ENCODE measurements at places on chromosomes 13 and 19.

- no peak for DNase-seq
Measured at GRCh38 chr13:31201341-31202031, 1.7 kb downstream of the B3GLCT start.

DNA sequence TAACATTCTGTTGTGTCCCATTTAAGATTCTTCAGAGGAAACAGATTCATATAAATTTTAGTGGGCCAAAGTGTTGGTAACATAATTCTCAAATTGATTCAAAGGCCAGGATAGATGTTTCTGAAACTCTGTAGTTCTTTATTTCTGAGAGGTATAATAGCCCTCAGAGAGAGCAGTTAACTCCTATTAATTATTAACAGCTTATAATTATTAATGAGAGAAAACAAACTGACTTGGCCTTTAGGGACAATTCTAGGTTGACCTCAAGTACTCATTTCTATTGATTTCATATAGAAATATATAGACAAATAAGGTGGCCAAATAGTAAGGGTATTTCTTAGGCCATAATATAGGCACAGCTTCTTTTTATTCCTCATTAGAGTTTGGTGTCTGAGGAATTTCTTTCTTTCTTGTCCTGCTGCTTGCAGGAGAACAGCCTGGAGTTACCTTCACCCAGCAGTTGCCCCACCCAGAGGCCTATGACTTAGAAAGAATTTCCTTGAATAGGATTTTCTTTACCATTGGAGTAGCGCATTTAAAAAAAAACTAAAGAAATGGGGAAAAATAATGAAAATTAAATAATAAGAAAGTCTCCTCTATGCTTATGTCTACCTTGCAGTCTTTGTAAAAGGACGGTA lies 1430.1 kb upstream of the SPRY2 start:
- DNase-seq = no peak

DNA sequence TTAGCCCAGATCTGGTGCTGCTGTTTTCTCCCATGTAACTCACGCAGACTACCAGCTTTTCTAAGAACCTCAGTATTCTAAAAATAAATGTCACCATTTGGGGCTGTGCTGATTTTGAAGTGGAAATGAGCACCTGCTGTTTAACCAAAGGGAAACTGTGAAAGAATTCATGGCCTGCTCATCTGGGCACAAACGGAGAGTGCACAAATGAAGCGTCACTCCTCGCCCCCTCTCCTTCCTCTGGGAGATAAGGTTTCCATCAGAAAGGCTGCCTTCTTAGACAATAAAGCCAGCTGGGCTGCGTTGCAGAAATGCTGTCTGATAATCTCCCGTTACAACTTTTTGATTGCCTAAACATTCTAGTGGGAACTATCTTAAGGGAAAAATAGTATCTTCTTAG lies 73.7 kb upstream of the SLC15A1 start:
- no peak for DNase-seq

- no peak for DNase-seq
Measured at GRCh38 chr13:33312150-33312860, 26.8 kb upstream of the STARD13 start.

DNA sequence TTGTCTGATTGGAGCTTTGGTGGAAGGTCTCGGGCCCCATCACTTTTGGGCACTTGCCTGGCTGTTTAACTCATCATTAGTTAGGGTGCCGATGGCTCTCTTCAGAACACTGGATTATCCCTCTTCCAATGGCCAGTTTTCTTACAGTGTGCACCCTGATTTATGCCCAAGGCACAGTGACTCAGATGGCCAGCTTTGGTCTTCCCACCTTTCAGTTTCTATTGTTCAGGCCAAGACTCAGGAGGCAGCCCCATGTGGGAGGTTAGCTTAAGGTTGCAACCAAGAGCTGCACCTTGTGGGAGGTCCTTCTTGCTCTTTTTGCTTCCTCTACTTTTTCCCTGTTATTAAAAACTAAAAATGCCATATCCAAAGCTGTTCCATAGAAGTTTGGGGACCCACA lies 121.0 kb upstream of the ZNF91 start:
- no peak for DNase-seq

- DNase-seq = no peak
Measured at GRCh38 chr19:54551293-54551692, 22.3 kb upstream of the LILRA2 start.

GRCh38 chr13:108346376-108346775 lies 76.9 kb downstream of the TNFSF13B start:
- DNase-seq = no peak

DNA sequence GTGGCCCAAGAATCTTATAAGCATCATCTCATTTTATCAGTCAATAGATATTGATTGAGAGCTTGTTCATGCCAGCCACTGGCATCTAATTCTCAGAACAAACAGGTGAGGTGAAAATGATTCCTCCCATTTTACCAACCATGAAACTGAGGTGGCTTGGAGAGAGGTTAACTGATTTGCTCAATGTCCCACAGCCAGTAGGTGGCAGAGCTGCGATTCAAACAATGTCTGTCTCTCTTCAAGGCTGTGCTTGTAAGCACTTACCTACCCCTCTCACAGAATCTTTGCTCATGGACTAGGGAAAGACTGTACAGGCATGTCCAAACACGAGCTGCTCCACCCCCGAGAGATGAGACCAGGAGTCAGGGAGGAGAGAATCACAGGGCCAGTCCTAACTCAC lies 21.5 kb upstream of the GSX1 start:
- DNase-seq = no peak

GRCh38 chr19:14700711-14701375 lies 11.0 kb downstream of the ZNF333 start:
- no peak for DNase-seq

- no peak for DNase-seq
Measured at GRCh38 chr13:50080203-50080910, 65.1 kb downstream of the KCNRG start.

DNA sequence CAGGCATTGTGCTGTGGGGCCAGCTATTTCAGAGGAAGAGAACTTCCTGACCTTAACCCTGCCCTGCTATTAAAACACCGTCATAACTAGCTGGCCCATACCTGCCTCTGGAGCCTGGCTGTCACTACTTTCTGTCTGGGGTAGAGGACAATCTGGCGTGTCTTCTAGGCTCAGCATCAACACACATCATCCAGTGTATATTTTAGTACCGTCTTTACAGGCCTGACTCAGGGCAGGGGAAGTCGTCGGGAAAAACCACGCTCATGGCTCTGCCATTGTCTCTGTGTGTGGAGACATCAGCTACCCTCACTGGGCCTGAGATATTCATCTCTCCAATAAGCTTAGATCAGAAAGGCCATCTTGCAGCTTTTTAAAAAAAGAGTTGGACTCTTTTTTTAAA lies 151.1 kb downstream of the KATNAL1 start:
- no peak for DNase-seq

DNA sequence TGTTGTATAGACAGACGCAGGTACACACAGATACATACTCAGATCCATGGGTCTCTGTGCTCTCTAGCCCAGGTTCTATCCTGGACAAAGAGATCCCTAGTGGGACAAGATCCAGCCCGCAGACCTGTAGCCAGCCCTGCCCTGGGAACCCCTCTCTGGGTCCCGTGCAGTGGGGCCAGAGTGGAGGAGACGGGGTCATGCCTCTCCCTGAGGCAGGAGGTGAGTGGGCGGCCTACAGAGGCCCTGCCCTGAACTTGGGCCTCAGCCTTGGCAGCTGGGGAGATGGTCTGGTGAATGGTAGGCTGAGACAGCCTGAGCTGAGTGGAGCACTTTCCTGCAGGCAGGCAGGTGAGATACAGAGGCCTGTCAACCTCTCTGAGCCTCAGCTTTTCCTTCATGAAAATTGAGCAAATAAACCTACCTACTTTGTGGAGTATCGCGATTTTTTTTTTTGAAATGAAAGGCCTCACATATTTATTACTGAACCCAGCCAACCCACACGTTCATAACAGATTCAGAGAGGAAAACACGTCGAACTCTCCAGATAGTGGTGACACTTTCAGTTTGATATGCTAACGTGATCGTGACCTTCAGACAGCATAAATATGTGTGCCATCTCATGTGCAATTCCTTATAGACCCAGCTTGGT lies 3.4 kb upstream of the JUND start:
- no peak for DNase-seq

DNA sequence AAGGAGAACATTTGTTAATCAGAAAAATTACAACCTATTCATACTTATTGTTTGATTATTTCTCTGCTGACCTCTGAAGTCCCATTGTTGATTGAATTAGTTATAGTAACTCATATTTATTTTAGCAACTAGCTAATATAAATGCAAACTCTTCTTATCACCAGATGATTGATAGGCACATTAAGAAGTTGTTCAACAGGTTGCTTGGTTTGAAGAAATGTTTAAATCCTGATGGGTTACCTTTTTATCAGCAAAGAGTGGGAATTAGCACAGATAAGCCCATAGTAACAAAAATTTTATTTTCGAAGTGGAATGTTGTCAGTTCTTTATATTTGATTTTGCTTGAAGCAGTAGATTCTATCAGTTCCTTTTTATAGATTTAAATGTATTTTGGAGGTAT lies 44.4 kb downstream of the KLF5 start:
- DNase-seq = no peak

DNA sequence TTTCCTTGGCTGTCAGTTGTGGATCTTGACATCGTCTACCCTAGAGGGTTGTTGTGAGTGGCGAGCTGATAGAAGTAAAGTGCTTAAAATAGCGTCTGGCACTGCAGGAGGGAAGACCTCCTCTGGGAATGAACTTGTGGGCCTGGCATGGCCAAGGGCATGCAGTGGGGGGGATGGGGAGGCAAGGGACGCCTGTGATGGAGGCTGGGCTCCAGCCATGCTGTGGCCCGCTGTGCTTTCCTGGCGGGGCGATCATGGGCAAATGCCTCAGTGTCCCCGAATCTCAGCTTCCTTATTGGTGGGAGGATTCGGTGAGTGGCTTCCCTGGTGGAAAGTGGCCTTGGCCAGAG lies 10.7 kb downstream of the CARM1 start:
- DNase-seq = no peak

DNA sequence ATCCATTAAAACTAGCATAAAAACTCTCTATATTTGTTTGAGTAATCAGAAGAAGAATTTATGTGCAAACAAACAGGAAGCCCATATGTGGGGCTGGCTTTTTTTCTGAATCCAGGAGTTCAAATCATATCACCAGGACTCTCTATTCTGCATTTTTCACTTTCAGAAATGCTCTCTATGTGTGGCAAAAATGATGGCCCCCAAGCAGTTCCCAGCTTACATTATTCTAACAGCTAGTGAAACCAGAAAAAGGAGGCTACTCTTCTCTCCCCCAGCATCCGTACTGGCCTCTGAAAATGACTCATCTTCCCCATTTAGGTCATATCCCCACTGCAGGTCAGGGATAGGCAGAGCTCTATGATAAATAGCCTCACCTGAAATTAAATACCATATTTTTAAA lies 20.4 kb downstream of the RBM26 start:
- peak; percentile 29 for DNase-seq

DNA sequence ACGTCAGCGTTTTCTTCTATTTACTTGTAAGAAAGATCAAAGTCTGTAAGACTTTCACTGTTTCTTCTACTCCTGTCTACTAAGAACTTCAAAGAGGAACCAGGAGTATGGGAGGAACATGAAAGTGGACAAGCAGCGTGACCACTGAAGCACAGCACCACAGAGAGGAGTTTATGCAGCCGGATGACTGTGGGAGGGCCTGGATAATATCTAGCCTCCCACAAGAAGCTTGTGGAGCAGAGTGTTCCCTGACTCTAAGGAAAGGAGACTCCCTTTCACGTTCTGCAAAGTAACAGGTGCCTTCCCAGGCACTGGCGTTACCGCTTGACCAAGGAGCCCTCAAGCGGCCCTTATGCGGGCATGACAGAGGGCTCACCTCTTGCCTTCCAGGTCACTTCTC lies 83.6 kb upstream of the PDCD5 start:
- DNase-seq = no peak

- DNase-seq = no peak
Measured at GRCh38 chr13:101144808-101145419, 271.4 kb downstream of the NALCN start.

- no peak for DNase-seq
Measured at GRCh38 chr13:35699825-35700510, 223.5 kb upstream of the MAB21L1 start.

GRCh38 chr13:91400063-91400399 lies 1.6 kb downstream of the GPC5 start:
- DNase-seq = no peak

DNA sequence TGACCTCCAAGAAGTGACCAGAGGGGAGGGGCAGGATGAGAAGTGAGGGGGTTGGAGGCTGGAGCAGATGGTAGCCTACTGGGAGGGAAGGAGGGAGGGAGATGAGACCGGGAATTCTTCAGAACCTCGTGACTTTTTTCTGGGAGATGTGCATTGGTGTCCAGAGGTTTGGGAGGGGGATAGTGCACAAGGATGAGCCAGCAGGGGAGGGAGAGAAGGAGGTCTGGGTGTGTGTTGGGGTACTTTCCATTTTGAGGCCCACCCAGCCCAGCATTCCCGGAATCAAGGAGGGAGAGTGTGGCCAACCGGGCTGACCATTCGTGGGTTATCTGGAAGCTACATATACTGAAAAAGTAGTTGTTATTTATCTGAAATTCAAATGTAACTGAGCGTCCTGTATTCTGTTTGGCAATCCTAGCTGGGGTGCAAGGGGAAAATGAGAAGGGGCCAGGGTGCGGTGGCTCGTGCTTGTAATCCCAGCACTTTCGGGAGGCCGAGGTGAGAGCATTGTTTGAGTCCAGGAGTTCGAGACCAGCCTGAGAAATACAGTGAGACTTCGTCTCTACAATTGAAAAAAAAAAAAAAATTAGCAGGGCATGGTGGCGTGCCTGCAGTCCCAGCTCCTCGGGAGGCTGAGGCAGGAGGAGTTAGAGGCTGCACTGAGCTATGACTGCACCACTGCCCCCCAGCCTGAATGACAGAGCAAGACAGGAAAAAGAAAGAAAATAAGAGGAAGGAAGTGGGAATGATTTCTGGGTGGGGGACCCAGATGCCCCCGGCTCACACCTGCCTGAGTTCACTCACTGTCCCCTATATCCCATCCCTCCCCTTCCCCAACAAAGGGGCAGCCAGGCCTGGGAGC lies 4.4 kb upstream of the C3 start:
- no peak for DNase-seq

DNA sequence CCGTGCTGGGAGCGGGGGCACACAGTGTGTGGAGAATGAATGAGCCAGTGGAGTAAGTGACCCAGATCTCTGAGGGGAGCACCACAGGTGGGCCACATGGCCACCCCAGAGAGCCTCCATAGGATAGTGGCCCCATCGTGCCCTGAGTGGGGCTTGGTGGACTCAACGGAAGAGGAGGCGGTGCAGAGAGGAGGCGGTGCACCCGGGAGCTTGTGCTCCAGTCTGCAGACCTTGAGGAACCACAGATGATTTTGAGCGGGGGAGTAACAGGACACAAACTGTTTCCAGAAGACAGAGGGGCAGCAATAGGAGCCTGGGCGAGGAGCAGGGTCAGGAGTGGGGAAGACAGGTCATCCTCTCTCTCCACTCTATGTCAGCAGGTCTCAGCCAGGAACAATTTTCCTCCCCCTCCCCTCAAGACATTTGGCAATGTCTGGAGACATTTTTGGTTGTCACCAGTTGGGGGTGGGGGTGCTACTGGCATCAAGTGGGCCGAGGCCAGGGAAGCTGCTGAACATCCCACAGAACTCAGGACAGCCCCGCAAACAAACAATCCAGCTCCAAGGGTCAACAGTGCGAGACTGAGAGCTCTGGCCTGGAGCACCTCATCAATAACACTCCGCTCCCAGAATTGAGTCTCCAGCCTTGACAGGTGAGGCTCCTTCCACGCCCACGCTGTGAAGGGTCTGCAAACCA lies 182.2 kb downstream of the USP12 start:
- DNase-seq = no peak

- DNase-seq = no peak
Measured at GRCh38 chr13:50635504-50635903, 208.0 kb downstream of the DLEU7 start.

All from stimulated activated CD8-positive, alpha-beta memory T cell treated with anti-CD3 and anti-CD28 coated beads, Interleukin-15, amount 100 ng/mL, for 48 hours (primary cell).